ENCODE measurements at places on chromosomes 2 and 18.
A peak's percentile ranks its signal among the peaks of the same experiment; 100 is the strongest.

DNA sequence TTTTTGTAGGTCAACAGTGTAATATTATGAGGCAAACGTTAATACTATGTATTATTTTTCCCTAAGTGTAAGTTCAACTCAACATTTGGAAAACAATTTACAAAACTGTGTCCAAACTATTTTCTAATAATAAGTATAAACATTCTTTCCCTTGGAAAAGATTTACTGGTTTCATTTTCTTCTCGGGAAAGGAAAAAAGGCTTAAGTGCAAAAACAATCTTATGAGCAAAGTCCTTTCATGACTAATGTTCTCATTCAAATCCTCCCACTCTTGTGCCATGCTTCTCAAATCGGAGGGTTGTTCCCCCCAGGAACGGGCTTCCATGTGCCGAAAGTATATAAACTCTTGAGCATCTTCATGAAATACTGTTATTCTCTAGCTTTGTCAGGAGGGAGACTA, 19.8 kb upstream of the L3MBTL4 start:
- no peak for DNase-seq

GRCh38 chr2:72010647-72011369, 136.9 kb downstream of the CYP26B1 start:
- DNase-seq, result no peak

GRCh38 chr2:216909541-216910210, 49.8 kb upstream of the TNP1 start:
- DNase-seq, result no peak

- no peak for DNase-seq
Observed at GRCh38 chr2:239152916-239153305, 247.9 kb downstream of the HDAC4 start.

DNA sequence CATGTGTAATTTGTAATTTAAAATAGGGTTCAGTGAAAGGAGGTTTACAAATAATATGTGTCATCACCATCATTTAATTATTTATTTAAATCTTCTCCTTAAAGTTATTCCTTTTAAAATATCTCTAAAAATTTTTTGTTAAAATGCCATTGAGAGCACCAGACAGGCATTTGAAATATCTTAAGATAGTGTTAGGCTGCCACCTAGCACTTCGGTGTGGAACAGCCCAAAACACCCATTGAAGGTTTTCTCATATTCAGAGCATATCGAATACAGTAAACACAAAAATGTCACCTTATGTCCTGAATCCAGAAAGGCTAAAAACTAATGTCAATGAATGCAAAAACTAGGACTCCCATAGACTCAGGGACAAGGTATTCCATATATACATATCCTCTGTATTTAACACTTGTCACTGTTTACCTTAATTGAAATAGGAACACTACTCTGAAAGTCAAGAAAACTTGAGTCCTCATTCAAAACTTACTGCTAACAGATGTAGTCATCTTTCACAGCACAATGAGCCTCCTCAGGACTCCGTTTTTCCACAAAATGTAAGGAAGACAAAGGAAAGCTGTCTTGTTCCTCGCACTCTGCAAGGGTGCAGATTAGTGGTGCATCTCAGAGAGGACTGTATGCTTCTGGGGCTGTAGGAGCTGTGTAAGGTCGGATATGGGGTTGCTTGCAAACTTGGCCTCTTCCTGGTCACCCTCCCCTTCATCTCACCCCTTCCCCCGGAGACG, 329.5 kb downstream of the PAX3 start:
- peak; percentile 8 for DNase-seq

GRCh38 chr2:17638196-17638743, 97.8 kb downstream of the VSNL1 start:
- DNase-seq, result no peak

Data from urinary bladder (tissue), 4 donors.